ENCODE measurements at places on chromosomes 13 and 19.

GRCh38 chr13:91318886-91319285 is 28.6 kb upstream of the MIR17HG start:
- no peak for DNase-seq

GRCh38 chr19:37227996-37228395 is 10.0 kb downstream of the ZNF383 start:
- peak; percentile 27 for DNase-seq

DNA sequence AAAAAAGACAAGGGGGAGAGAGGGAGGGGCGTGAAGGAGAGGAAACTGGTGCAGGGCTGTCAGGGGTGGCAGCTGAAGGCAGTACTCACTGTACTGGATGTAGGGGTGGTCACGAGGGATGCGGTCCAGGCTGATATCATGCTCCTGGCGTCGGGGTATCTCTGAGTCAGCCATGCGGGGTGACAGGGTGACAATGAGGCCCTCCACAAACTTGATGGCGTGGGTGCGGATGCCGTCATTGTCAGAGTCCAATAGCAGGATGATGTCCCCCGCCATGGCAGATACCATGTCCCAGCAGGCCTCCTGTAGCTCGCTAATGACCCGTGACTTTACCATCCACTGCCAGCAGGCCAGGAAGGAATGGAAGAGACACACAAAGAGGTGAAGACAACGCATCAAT is 15.3 kb downstream of the SYMPK start:
- DNase-seq = no peak

DNA sequence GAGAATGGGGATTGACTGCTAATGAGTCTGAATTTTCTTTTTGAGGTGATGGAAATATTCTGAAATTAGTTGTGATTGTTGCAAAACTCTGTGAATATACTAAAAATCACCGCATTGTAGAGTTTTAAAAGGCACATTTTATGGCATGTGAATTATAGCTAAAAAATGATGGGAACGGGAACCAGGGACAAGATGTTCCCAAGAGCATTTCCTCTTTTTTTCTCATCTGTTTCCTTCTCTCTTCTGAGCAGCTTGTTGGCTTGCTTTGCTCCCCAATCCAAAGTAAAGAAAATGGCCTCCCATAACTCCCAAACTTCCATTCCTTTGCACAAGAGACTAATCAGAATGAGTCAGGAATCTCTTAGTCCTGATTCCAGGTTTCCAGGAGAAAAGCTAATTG is 459.2 kb downstream of the TSHZ3 start:
- DNase-seq = no peak

DNA sequence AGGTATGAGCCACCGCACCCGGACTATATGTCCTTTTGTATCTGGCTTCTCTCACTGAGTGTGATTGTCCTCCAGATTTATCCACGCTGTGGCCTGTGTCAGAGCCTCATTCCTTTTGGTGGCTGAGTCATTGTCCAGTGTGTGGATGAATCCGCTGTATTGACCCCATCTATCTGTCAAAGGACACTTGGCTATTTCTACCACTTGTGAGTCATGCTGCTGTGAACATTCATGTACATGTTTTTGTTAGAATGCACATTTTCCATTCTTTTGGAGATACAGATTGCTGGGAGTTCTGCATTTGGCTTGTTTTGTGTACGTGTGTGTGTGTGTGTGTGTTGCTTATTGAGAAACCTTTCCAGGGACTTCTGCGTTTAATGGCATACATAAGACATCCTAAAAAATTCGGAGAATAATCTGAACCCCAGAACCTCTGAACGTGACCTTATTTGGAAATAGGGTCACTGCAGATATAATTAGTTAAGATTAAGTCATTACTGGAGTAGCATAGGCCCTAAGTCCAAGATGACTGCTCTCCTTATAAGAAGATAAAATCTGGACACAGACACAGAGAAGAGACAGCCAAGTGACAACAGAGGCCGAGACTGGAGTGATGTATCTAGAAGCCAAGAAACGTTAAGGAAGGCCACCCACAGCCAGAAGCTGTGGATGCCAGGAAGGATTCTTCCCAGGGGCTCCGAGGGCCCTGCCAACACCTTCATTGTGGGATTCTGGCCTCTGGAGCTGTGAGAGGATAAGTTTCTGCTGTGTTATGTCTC is 4.9 kb upstream of the GIPC3 start:
- peak; percentile 97 for DNase-seq

- DNase-seq = no peak
Measured at GRCh38 chr19:50510700-50511068, 307 bp downstream of the JOSD2 start.
